ENCODE measurements at places on chromosomes 11 and 22.
A peak's percentile ranks its signal among the peaks of the same experiment; 100 is the strongest.

- no peak for DNase-seq
Measured at GRCh38 chr11:114892381-114893197, 214.3 kb downstream of the NXPE2 start.

DNA sequence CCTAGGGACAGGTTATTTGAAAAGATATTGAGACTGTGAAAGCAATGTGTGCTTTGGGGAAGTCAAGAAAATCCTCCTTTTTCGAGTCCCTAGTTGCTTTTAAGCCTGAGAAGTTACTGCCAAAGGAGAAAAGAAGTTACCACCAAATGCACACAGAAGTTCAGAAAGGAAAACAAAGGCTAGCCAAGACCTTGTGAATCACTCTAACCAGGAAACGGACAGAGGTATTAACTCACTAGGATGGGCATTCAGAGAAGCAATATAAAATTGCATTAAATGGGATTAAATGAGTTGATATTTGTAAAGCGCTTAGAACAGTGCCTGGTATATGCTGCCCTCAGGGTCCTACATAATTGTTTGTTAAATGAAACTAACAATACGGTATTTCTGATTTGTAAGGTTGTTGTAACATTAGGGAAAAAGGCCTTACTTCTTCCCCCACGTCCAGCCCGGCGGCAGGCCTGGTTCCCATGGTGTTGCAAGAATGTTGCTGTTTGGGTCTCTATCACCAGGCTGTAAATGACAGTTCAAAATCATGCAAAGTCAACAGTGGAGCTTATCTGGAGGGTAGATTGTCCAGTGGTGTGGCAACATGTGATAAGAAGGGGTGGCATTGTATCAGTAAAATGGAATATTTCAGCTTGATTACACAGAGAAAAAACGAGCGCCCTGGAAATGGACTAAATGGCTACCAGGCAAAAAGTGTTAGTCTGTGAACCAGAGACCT lies 7.1 kb downstream of the TMA7B start:
- DNase-seq = no peak

GRCh38 chr11:30579415-30580175 lies 6.6 kb downstream of the MPPED2 start:
- DNase-seq = no peak

GRCh38 chr11:66115638-66116301 lies 45.7 kb downstream of the PACS1 start:
- DNase-seq = no peak

- peak; percentile 33 for DNase-seq
Measured at GRCh38 chr11:46826310-46827044, 19.6 kb downstream of the CKAP5 start.

- no peak for DNase-seq
Measured at GRCh38 chr11:69321877-69322361, 28.0 kb downstream of the MYEOV start.

- no peak for DNase-seq
Measured at GRCh38 chr11:35650006-35650405, 12.6 kb upstream of the TRIM44 start.

GRCh38 chr11:76783896-76784813 lies 999 bp downstream of the TSKU start:
- DNase-seq = peak; percentile 55

- no peak for DNase-seq
Measured at GRCh38 chr22:44316393-44317122, 3.8 kb upstream of the SHISAL1 start.

All from HCT116 (cell line).